ENCODE measurements at places on chromosomes 6 and 20.
A peak's percentile ranks its signal among the peaks of the same experiment; 100 is the strongest.

DNA sequence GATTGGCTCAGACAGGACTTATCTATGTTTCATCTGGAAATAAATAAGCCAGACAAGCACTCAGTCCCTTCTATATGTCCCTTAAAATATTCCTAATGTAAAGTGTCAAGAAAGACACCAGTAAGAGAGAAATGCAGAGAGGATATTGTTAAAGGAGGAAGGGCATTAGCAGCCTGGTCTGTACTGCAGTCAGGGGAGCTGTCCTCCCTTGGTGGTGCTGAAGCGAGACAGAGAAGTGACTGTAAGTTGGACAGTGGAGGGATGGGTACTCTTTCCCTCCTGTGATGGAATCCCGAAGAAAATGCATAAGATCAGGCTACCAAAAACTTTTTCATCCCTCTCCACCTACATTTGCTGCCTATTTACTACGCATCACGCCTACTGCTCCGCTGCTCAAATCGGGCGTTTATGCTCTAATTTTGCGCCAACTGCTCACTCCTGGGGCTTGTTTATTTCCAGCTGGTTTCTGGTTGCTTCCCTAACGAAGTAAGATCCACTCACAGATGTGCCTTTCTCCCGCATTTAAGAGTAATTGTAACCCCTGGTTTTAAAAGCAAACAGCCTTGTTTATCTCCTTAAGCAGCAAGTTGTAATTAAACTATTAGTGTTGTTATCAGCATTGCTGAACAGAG lies 35.2 kb downstream of the PHACTR1 start:
- DNase-seq = no peak

DNA sequence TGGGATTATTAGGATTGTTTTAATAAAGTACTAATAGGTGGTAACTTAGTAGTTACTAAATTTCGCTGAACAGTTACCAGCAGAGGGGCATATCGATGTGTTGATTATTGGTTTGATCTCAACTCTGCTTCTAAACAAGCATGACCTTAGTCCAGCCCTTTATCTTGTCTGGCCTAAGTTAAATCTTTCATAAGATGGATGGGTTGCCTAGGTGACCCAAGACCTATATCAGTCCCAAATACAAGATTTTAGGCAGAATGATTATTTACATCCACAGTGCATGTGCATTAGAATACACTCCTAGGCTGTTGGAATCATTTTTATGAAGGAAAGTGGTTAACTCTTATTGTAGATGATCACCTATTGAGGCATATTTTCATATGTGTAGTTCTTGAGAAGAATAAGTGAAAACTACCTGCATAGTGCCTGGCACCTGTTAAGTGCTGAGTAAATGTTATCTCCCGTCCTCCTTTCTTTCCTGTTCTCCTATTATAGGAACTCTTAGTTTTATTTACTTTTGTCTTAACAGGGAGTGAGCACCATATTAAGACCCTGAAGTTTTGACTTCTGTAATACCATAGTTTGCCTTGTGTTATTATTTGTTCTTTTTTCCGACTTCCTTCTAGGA lies 1.1 kb downstream of the HSF2 start:
- no peak for DNase-seq

- DNase-seq = no peak
These were observed 73.0 kb upstream of the SYNJ2 start for GRCh38 chr6:157908369-157909281.

- DNase-seq = no peak
These were observed 97.4 kb upstream of the RNF24 start for GRCh38 chr20:4112481-4113421.

DNA sequence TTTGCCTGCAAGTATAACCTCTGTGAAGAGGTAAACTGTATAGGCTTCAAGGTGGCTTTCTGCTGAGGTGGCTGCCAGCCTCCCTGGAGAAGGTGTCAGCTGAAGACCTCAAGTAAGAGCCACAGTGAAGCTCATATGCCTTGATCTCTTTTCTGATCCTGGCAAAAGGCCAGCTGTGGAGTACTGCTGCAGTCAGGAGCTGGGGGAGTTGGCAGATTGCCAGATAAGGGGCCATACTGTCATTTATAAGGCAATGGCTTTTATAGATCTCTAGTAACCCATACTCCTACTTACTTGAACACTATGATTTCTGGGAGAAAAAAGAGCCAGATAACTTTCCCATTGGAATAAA lies 8.8 kb upstream of the CEP85L start:
- peak; percentile 39 for DNase-seq

DNA sequence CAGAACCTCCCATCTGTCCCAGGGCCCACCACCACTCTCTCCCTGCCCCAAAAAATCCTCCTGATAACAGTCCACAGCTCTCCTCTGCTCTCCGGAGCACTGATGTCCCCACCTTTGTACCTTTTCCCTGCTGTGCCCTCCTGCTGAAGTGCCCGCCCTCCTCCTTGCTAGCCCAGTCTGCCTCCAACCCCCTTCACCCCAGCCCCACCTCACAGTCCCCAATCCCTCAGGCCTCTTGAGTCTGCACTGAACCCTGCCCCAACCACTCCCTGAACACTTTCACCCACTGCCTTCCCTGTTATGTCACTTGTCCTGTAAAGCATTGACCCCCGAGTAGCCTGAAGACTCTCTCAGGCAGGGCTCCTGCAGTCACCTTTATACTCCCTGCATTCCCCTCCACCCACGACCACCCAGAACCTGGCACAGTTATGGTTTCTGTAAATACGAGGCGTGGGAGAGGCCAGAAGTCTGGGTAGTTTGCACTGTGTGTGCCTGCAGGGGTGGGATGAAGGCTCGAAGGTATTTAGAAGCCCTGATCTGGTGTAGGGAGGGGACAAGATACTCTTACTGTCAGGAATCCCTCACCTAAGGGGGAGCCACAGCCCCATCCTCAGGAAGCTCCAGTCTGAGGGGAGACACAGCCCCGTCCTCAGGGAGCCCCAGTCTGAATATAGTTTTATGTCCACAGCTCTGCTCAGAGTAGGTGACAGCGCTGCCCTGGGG lies 5.4 kb downstream of the GLP1R start:
- no peak for DNase-seq

DNA sequence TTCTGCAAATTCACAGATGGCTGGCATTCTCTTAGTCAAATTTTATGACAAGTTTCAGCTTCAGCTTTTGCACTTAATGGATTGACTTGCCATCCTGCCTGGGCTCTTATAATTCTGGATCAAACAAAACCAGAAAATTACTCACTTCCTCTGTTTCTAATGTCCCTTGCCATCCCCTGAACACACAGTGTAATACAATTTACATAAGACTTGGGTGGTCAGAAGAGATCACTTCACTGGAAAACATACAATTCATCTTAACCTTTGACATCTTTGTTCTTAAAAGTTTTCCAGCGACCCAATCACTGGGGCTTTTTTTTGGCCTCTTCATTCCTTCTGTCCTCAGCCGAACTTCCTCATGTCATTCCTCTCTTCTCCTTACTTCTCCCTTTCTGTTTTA lies 199.0 kb downstream of the ARHGAP18 start:
- DNase-seq = no peak

DNA sequence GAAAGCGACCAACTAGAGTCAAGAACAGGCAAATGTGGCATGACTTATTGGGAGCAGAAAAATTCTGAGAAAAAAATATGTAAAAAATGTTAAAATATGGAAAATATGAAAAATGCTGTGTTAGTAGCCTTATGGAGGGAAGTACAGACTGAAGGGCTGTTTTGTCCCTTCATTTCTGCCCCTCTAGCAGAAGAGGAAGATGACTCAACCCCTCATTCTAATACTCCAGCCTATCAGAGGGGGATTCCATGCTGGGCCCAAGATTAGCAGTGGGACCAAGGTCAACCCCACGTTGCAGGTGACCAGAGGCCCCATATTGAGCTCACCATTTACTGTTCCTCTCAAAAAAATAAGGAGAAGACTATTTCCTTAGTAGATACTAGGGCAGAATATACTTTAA lies 8.4 kb downstream of the MUC21 start:
- no peak for DNase-seq

- DNase-seq = no peak
These were observed 118.9 kb upstream of the SLC22A23 start for GRCh38 chr6:3575701-3576100.

GRCh38 chr6:143685653-143686052 lies 7.9 kb downstream of the PHACTR2 start:
- DNase-seq = no peak

DNA sequence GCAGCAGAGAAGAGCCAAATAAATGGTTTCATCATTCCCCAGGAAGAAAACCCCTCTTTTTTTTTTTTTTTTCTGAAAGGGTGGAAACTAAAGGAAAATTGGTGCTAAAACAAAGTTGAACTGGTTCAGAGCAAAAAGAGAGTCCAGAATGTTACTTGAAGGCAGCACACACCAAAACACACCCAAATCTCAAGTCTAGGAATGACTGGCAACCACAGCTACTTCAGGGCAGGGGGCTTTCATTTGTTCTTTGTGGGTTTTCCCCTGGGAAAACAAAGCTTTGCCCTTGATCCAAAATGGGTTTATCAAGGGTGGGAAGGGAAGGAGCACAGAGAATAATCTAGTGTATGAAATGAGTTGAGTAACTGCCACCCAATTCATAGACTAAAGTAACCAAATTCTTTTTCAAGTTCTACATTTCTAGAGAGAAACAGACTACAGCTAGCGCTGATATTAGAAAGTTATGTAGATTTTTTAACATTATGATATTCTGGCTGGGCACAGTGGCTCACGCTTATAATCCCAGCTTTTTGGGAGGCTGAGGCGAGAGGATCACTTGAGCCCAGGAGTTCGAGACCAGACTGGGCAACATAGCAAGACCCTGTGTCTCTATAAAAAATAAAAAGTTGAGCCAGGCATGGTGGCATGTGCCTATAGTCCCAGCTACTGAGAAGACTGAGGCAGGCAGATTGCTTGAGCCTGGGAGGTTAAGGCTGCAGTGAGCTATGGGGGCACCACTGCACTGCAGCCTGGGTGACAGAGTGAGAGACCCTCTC lies 119.8 kb downstream of the NFATC2 start:
- no peak for DNase-seq

- no peak for DNase-seq
These were observed 82.0 kb downstream of the PTPRK start for GRCh38 chr6:128438393-128438792.

DNA sequence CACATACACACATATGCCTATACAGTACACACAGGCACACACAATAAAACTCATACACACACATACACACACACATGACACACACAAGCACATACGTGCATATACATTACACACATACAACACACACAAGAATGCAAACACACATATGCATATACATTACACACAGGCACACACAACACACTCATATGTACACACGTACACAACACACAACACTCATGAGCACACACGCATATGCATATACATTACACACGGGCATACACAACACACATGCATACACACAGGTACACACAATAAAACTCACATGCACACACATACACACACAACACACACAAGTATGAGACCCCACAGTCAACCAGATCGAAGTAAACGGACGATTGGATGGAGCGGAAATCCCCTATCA lies 238.2 kb downstream of the ERMARD start:
- DNase-seq = no peak

DNA sequence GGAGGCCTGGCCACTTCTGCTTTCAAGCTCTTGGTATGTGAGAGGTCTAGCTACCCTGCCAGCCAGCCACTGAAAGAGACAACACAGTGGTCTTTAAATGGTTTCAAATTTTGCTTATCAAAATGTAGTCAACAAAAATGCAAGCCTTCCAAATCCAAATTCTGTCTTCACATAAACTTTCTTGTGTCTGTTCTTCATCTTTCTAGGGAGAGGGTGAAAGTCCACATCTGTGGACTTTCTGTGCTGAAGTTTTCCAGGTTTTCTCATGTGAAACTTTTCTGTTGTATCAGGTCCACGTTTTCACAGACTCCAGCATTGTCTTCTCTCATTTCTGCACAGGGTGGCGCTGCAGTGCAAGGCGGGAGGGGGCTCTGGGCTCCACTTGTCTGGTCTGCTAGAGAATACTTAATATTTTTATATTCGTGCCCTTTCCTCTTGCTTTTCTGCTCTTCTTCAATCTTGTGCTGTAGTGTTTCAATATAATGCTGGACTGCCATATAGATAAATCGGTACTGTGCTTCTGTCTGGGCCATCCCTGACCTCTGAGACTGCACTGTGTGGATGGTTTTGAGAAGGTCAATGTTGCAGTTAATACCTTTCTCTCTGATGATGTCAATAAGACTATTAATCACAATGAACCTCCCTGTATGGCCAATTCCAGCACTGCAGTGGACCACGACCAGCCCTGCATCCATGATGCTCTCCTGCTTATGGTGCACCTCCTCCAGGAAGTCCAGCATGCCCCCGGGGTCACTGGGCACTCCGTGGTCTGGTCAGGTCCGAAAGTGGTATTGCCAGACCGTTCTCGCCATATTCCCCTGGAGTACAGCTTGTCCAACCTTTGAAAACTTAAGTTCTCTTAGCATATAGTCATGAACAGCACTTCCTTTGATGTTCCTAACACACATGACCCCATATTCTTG lies 161.6 kb upstream of the TNFAIP3 start:
- DNase-seq = peak; percentile 47

GRCh38 chr6:118594877-118595276 lies 46.8 kb downstream of the PLN start:
- DNase-seq = no peak

GRCh38 chr6:135505222-135505621 lies 7.7 kb upstream of the AHI1 start:
- DNase-seq = no peak

DNA sequence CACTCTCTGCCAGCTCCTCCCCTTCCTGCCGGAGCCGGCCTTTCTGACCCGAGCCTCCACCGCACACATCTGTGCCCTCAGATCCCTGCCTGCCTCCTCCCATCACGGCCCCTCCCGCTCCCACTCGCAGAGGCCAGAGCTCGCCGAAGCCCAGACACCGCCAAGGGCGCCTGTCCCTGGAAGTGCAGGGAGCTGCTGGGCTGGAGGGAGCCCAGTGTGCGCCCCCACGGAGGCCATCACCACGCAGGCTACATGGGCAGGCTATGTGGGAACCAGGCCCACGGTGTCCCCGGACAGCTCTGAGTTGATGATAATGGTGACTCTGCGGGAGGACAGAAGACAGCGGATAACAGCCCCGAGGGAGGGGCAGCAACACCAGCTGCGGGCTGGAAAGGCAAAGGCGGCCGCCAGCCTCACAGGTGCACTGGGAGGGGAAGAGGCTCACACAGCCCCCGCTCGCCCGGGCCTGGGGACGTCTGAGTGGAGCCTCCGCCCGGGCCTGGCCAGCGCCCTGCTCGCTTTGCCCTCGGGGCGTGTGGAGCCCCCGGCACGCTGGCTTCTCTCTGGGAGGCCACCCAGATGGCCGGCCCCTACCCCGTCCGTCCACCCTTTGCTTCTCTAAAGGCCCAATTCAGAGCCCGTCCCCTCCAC lies 154.9 kb downstream of the DLL1 start:
- DNase-seq = no peak

All from activated T-helper 1 cell treated with Interleukin-2 at 50 U/mL for 16 hours (primary cell).